NCI-H187 (cell line): ENCODE measurements at places on chromosomes 1 and 21.

DNA sequence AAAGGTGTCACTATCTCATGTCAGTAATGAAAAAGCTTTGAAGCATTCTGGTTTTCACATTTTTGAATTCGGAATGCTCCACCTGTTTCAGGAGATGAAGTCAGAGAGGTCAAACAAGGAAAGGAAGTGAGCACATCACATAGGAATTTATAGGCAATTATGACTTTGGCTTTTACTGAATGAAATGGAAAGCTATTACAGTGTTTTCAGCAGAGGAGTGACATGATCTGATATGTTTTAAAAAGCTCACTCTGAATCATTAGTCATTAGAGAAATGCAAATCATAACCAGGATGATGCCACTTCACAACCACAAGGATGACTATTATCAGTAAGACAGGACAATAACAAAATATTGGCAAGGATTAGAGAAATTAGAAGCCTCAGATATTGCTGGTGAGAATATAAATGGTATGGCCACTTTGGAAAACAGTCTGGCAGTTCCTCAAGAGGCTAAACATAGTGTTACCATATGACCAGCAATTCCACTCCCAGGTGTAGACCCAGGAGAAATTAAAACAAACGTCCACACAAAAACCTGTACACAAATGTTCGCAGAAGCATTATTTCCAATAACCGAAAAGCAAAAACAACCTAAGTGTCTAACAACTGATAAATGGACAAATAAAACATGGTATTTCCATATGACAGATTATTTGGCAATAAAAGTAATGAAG is 7.5 kb downstream of the TAF1A start:
- no peak for DNase-seq

GRCh38 chr1:42680055-42680454 is 2.2 kb upstream of the YBX1 start:
- DNase-seq: no peak

GRCh38 chr1:203308923-203309331 is 3.6 kb downstream of the BTG2 start:
- no peak for DNase-seq

GRCh38 chr21:29649406-29649814 is 290.4 kb downstream of the GRIK1 start:
- DNase-seq: no peak

DNA sequence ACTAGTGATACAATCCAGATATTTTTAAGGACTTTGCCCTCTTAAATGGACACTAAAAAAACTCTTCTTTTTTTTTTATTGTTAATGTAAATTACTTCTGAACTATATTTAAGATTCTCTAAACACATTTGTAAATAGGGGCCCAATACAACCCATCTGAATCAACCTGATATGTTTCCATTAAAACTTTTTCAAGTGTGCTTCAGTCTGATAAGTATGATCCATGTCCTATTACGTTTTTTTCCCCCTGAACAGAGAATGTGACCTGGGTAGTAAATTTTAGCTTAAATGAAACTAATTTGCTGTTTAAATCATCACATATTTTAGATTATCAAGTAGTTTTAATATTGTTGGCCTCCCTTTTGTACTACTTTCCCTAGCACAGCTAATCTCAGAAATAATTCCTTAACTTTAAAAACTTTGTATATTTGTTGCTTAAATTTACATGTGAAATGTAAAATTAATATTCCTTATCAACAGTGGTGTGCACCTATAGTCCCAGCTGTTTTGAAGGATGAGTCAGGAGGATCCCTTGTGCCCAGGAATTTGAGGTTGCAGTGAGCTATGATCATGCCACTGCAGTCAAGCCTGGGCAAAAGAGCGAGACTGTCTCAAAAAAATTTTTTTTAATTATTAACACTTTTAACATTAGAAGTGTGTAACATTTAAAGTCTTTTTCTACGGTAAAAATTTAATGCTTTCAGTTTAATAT is 3.0 kb upstream of the PKN2 start:
- DNase-seq: no peak
